ENCODE measurements at places on chromosomes 11 and 22. TPM values are rescaled to one million over a fixed set of nuclear protein-coding genes. Genes with fewer than 3 reads are reported as not detected.

Gene KRTAP5-2
- not detected for total RNA-seq

Gene APOBEC3A
- not detected for total RNA-seq

Gene CCDC73
- not detected for total RNA-seq

Gene GLB1L2
- 6.2 TPM for total RNA-seq

Gene DEFB131B
- total RNA-seq, result not detected

Gene SCGB1D2
- total RNA-seq, result not detected

Gene BCO2
- 1.8 TPM for total RNA-seq

Gene P2RY2
- 1.5 TPM for total RNA-seq

Gene USH1C
- total RNA-seq, result 1.1 TPM

Gene OSBP2
- 4.8 TPM for total RNA-seq

Gene SCO2
- total RNA-seq, result 0.33 TPM

Gene OR52B6
- not detected for total RNA-seq

Gene INSC
- total RNA-seq, result 0.13 TPM

Gene KCNJ1
- total RNA-seq, result not detected

Gene PGM2L1
- total RNA-seq, result 7.5 TPM

Gene PDXP
- 23.8 TPM for total RNA-seq

Gene CASP12
- total RNA-seq, result not detected

Gene C1QTNF5
- total RNA-seq, result 8.5 TPM

Gene NRIP3
- 16.9 TPM for total RNA-seq

Gene ABCC8
- total RNA-seq, result not detected

Gene MB
- total RNA-seq, result not detected

Measured in mesangial cell (primary cell).